ENCODE measurements at places on chromosomes 3 and 15.

- no peak for DNase-seq
Measured at GRCh38 chr3:53496984-53497383, 2.6 kb downstream of the CACNA1D start.

DNA sequence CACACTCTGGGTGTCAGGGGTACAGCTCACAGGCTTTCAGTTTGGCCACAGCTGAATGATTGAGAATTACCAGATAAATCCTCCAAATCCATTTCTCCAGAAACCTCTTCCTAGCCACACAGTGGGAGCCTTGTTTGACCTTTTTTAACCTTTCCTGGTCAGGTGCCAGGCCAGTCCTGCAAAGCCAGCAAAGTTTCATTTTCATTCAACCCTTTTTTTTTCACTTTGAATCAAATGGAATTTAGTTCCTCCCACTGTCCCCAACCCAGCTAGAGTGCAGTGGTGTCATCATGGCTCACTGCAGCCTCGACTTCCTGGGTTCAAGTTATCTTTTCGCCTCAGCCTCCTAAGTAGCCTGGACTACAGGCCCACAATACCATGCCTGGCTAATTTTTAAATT, 67.8 kb downstream of the NSUN3 start:
- DNase-seq = no peak

GRCh38 chr15:60160909-60161308, 156.8 kb downstream of the FOXB1 start:
- DNase-seq = no peak

DNA sequence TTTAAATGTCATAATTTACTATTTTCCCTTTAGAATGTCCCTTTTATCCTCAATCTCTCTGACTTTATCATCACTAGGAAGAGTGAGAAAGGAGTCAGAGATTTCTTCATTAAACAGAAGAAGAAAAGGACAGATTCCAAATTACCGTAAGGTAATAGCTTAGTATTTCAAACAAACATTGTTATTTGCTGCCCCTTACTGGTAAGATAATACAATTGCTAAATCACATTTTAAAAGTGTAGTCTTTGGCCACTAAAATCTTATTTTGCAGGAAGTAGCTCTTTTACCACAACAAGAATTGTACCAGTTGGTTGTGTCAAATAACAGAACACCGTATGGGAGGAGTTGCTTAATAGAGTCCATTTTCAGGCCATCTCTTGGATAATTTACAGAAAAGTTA, 53.7 kb downstream of the CGGBP1 start:
- DNase-seq = no peak

DNA sequence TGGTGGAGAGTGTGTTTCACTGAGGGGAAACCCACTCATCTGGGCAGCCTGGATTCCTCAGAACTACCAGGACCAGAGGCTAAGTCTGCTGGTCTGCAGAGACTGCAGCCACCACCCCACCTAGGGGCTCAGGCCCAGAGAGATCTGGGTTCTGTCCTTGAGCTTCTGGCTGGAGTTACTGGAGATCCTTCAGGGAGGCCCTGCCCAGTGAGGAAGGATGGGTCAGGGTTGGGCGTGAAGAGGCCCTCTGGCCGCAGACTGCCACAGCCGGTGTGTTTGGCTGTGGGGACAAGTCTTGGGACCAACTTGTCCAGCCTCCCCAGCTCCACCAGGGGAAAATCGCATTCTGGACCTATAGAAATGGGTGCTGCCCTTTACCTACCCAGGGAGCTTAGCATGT, 235.3 kb upstream of the CBLB start:
- DNase-seq = no peak

GRCh38 chr3:37967260-37967881, 23.2 kb upstream of the VILL start:
- peak; percentile 74 for DNase-seq

DNA sequence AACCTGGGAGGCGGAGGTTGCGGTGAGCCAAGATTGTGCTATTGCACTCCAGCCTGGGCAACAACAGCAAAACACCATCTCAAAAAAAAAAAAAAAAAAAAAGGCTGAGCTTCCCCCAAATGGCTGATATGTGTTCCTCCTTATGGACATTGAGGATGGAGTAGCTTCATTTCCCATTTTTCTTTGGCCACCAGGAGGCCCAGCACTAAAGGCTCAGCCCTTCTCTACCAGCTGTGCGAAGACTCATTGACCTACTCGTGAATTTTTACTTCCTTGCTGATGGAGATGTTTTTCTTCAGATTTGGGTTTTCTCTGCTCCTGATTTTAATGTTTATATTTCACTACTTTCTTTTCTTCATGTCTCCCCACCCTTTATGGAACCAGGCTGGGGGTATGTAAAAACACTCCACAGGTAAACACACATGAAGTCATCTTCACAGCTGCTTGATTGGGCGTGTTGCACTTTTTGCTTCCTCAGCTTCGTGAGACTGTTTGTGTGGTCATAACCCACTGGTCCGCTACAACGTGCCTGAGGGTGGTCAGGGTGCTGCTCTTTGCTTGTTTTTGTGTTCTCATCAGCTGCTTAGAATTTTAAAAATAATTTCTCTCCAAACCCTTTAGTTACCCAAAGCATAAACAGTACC, 13.5 kb downstream of the SEMA4B start:
- no peak for DNase-seq

DNA sequence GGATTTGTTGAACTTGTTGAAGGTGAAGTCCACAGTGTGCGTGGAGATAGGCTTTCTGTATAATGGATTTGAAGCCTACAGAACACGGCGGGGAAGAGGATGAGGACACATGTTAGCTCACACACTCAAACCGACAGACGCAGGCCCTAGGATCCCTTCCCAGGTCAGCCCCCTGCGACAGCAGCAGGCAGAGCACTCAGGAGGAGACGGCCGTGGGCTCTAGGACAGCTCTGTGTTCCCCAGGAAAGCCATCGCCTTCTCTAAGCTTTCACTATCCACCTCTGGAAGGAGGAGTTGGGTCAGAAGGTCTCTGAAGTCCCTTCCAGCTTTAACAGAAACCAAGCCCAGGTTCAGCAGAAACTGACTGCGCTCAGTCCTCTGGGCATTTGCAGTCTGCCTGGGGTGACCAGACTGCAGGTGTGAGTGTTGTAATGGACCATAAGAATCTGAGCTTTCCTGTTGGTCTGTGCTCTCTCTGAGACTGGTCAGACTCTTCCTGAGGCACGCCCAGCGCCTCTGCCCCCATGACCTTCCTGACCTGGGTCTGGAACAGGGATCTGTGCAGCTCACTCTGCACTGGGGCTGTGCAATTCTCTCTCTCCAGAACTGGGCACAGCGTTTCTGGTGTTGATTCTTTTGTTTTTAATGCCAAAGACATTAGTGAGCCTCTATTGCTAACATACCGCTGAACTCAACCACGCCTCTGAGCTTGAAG, 33.5 kb downstream of the UMPS start:
- DNase-seq = no peak

GRCh38 chr3:158845765-158846350, 44.0 kb downstream of the MFSD1 start:
- DNase-seq = peak; percentile 29

- DNase-seq = no peak
Measured at GRCh38 chr3:147930232-147930807, 521.2 kb downstream of the ZIC1 start.

All from activated T-cell treated with anti-CD3 and anti-CD28 coated beads, Interleukin-2, amount 50 U/mL, for 48 hours (primary cell).